ENCODE measurements at places on chromosomes 7 and 10. TPM values are rescaled to one million over a fixed set of nuclear protein-coding genes. Genes with fewer than 3 reads are reported as not detected.

AKR1C4 gene
- total RNA-seq, result 292 TPM

CALML5 gene
- not detected for total RNA-seq

OPALIN gene
- total RNA-seq, result not detected

MYPN gene
- total RNA-seq, result not detected

GRCh38 chr7:92466682-92467081 is 11.1 kb downstream of the ERVW-1 start:
- no peak for DNase-seq

DNA sequence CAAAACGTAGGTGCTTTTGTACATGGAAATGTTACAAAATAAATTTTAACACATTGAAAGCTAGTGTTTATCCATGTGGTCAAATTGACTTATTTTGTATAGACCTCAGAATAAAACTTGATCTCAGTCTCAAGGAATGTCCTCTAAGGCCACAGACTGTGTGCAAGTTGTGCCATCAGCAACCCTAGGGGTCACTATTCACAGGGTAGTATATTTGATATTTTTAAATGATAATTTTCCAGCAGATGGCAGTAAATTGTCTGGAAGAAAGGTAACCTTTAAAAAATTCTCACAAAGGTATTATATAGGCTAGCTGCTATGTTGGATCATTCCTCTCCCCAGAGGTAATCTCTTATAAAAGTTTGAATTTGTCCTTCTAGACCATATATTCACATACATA is 12.9 kb upstream of the SNX10 start:
- no peak for DNase-seq

DNA sequence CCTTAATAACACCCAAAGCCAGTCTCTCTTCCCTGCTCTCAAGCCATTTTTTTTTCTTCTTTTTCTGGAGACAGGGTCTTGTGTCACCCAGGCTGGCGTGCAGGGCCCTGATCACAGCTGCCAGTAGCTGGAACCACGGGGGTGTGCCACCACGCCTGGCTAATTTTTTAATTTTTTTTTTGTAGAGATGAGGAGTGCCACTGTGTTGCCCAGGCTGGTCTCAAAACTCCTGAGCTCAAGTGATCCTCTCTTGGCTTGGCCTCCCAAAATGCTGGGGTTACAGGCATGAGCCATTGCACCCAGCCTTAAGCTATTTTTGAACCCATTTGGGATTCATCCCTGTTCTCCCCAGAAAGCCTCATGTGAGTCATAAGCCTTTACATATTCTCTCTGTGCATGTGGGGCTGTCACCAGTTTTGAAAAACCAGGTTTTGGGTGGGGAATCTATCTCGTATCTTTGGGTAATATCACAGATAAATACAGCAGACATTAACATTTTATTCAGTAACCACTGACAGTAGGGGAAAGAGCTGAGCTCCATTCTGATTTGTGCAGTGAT is 15.5 kb downstream of the ZNF487 start:
- DNase-seq, result no peak

- DNase-seq, result no peak
Observed at GRCh38 chr10:34941471-34942357, 126.6 kb upstream of the PARD3 start.

GRCh38 chr7:4138866-4139265 is 543.2 kb upstream of the FOXK1 start:
- DNase-seq, result no peak

GRCh38 chr7:45922810-45923209 is 1.7 kb upstream of the IGFBP3 start:
- no peak for DNase-seq

DNA sequence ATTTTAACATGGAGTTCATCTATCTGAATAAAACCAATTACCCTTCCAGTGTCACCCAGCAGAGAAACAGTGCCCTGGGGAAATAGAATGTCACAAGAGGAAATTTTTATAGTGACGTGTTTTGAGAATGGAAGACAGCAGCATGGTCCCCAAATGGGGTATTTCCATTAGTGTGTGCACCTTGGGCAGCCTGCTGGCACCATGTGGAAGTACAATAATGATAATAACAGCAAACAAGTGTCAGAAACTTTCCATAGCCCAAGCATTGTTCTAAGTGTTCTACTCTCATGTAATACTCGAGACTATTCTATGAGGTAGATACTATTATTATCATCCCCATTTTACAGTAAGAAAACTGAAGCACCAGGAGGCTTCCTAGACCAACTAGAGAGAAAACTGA is 2.2 kb upstream of the PDE1C start:
- no peak for DNase-seq

DNA sequence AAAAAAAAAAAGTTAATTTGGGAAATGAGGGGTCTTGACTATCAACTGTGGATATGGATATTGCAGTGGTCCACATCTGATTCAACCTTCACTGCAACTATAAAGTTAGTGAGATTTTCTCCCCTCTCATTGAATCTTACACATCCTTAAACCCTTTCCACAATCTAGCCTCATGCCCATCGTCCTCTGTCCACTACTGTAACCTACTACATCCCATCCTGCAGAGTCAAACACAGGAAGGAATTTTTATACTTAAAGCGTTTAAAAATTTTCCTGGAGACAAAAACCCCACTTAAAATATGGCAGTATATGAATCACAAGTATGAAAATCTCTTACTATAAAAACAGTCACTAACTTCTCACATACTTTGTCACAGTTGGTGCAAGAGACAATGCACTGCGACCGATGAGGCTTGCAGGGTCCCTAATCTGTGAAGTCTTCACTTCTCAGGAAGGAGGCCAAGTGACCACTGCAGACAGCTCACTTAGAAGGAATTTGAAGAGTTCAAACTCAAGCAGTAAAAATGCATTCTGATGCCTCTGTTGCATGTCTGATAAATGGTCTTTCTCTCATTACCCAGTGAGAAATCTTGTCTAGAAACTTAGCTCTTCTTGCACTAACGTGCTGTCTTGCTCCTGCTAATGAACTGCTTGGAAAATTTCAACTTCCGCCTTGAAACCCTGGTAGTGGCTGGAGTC is 50.3 kb upstream of the ST8SIA6 start:
- no peak for DNase-seq

GRCh38 chr7:139825666-139826290 is 3.3 kb upstream of the TBXAS1 start:
- no peak for DNase-seq
